ENCODE measurements at places on chromosomes 5 and 9.

DNA sequence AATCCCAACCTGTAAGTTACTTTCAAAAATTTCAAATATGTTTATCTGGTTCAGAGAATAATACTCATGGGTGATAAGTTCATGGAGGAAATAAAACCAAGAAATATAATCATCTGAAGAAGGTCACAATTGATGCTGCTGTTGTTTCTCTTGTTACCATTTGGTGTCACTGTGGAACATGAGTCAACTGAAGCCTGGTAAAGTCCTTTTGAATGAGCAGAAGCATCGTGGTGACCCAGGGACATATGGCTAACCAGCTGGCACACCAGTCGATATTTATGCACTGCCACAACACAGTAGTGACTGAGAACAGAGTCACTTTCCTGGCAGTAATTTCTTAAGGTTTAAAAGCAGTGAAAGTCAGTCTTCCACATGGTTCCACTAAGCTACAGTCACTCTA, 612.9 kb upstream of the TLE4 start:
- DNase-seq: peak; percentile 14

DNA sequence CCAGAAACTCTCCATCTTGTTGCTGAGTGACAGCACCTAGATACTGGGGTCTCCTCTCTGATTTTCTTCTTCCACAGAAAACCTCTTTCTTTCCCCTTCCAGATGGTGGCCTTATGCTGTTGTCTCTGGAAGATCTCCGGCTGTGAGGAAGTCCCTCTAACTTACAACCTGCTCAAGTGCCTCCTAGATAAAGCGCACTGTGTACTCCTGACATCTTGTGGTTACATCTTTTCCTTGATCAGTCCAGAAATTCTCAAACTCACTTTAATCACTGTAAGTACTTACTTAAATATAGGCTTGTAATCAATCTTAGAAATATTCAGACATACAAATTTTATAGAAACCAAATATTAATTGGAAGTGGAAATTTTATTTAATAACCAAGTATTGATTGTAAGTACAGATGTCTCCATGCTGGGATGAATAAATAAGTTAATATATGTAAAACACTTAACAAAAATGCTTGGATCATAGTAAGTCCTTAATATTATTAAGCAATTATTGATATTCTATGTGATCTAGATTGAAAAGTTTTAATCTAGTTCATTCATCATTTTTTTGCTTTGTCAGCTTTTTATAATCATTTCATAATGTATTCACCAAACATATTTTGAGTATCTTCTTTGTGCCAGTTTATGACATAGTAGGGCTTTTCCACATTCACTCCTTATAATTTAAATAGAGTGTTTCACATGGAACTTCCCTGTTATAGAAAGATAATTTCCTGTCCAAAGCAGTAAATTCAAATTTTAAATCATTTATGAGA, 1381.4 kb upstream of the CDH6 start:
- DNase-seq: no peak

DNA sequence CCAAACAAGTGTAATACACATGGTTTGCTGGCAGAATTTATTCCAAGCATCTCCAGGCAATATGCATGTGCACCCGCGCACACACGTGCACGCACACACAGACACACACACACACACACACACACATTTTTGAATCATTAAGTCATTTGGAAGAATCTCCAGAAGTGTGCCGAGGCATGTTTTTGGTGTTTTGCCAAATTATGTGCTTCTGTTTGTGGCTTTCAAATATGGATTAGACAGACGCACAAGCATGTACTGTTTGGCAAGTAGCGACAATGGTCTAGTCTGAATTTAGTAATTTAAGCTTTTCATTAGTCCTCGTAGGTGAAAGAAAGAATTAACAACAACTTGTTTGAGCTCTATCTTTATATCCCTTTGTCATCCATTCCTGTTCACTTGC, 36.7 kb downstream of the NFIB start:
- no peak for DNase-seq

DNA sequence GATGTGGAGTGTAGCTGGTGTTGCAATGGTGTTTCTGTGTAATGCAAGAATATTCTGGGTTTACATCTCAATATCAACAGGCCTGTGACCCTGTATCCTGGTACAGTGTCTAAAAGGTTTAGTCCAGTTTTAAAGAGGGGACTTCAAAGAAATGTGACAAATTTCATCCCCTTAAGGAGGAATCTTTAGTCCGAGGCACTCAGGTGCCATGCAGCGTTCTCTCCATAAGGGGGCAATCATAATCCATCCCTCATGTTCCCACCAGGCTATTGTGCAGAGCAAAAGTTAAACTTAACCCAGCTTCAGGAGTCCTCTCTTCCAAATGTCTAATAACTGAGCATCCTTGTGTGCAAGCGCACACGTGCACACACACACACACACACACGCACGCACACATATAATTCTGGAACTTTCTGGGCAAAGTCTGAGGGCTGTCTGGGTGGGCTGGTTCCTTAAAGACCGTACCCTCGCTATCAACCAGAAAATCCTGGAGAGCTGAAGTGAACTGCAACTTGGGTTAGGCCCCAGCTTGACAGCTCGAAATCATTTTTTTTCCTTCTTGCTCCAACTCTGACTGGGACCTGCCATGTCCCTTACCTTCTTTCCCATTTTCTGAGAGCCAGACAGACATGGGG, 46.0 kb downstream of the CRB2 start:
- DNase-seq: no peak

DNA sequence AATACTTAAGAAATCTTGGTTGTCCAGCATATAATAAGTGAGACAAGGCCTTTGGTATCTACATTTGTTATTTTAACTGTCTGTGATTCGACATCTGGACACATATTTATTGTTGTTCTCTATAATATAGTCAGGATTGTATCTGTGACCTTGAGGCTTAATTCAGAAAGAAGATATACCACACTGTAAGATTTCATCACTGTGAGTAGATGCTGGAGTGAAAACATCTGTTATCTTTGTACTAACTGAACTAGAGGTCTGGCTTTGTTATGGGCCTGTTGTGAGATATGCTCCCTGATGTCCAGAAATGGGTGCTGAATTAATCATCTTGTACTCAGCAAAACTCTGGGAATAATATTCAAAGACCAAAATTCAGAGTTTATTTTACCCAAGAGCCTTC, 148.5 kb downstream of the ISOC1 start:
- DNase-seq: no peak

DNA sequence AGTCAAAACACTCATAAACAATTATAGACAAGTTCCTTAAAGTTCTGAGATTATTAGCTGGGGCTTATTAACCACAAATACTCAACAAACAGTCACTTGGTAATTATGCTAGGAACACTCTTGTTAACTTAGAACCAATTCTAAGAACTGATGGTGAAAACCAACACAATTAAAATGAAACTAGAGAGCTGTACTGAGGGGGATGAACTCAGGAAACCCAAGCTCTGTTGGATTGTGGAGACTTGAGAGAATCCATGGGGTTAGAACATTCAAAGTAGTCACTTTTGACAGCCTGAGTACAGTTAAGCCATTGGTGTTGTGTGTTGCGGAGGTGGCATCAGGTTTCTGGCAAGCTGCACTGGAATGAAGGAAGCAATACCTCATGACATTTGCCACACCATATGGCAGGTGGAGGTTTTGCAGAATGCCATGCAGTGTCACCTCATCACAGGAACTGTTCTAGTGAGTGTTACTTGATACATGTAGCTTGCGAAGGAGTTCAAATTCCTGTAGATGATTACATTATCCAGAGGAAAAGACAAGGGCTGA, 480.9 kb upstream of the CD180 start:
- no peak for DNase-seq

DNA sequence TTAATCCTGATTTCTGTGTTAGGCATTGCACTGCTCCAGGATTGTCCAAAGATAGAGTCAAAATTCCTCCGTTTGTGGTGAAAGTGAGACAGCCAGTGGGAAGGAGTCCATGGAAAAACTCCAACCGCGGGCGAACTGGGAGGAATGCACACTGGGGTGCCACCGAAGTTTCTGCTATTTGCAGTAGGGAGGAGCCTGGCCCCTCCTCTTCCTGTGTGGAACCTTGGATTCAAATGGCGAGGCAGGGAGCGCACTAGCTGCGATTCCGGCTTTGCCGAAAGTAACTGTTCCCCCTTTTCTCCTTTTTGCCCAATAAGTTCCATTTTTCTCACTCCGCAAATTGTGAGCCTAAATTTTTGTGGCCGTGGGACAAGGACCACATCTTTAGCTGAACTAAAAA, 9.3 kb downstream of the BAAT start:
- DNase-seq: no peak

DNA sequence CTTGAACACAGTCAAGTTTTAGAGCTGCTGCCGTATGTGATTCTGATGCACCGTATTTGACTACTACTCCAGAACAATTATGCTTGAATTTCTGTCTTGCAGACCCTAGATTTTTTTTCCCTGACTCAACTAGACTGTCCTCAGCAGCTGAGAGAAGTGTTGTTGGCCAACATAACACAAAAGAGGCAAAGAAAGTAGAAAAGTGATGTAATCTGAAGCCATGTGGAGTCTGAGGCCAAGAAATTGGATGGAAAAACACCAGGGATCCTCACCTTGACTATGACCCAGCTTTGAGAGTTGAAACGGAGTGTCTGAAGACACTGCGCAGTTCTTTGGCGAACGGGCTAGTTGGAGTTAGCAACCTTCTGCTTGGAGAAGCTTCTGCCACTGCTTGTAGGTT, 36.3 kb upstream of the FGF1 start:
- no peak for DNase-seq

DNA sequence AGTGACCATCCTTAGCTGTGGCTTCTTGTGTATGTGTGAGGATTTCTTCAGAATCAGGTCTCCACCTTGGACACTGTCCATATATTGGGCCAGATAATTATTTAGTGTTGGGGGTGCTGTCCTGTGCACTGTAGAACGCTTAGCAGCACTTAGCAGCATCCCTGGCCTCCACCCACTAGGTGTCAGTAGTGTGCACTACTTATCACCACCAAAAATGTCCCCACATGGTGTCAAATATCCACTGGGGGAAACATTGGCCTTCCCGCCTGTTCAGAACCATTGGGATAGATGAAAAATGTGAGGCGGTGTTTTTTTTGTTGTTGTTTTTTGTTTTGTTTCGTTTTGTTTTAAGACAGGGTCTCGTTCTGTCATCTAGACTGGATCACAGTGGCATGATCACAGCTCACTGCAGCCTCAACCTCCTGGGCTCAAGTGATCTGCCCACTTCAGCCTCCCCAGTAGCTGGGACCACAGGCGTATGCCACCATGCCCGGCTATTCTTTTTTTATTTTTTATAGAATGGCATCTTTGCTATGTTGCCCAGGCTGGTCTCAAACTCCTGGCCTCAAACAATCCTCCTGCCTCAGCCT, 67.7 kb downstream of the TENT4A start:
- DNase-seq: no peak
